ENCODE measurements at places on chromosomes 7 and 10.
A peak's percentile ranks its signal among the peaks of the same experiment; 100 is the strongest.

GRCh38 chr10:22631185-22631584 lies 83.2 kb downstream of the PIP4K2A start:
- no peak for DNase-seq

DNA sequence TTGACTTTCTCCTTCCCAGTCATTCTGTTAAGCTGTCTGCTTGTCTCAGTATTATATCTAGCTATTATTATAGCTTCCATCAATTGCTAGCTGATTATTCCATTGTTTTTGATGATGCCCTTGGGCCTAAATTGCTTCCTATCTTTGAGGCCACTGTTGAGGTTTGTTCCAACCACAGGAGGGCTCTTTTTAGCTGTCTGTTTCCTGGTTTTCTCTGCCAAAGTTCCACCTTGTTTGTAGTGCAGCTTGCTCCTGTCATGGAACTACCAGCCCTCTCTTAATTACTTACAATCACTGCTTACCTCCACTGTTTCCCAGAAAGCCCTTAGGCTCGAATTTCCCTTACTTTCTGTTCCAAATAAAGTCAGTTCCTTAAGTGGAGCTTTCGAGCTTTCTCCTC lies 118.7 kb upstream of the SEC61G start:
- DNase-seq: no peak

DNA sequence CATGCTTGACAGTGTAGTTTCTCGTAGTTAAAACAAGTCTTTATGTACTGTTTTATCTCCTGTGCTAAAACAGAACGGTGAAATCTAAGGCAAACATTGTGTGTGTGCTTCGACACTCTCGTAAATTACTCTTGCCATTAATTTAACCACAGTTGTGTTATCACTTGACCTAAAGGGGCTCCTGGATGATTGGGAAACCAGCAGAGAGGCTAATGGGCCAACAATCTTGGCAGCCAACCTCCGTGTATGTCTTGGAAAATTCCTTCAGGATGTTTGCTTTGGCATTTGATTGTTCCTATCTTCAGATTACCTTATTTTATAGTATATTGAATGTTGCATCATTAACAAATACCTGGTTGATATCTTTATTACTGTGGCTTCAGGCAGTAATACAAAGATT lies 409.5 kb downstream of the SDK1 start:
- no peak for DNase-seq

DNA sequence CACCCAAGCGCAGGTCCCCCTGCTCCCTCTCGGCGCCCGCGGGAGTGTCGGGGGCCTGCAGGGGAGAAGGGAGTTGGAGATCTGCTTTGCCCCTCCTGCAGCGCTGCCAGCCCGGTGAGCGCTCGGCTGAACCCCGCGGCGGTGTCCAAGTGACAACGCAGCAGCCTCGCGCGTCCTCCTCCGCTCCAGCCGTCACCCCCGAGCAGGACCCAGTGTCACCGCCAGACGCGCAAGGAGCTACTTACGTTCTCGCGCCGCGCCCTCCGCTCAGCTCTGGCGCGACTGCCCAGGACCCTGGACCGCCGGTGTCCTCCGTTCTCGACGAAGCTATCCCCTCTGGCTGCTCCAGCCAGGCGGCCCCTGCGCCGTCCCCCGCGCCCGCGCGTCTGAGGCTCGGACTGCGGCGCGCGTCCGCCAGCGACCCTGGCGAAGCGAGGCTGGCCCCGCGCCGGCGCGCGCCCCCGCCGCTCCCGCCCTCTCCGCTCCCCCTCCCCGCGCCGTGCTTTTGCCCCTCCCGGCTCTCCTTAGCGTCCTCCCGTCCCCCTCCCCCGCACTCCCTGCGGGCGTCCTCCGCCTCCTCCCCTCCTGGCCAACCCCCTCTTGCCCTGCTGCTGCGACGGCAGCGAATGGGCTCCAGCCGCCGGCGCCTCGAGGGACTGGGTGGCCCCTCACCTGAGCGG lies at the start of gene NRCAM:
NRCAM (minus strand) TSS at position 439 of the 680 bp plus-strand sequence. CDS start 216,372 bp downstream, outside the sequence.
- DNase-seq: no peak

- peak; percentile 17 for DNase-seq
These were observed 49.1 kb upstream of the OSBPL3 start for GRCh38 chr7:25029075-25029474.

All from CD4-positive, alpha-beta T cell treated with Interleukin-17A for 1 hour (primary cell).